ENCODE measurements at places on chromosomes 11 and 22. TPM values are rescaled to one million over a fixed set of nuclear protein-coding genes. Genes with fewer than 3 reads are reported as not detected.
A peak's percentile ranks its signal among the peaks of the same experiment; 100 is the strongest.

NAALAD2 gene
- total RNA-seq = 0.98 TPM

DNA sequence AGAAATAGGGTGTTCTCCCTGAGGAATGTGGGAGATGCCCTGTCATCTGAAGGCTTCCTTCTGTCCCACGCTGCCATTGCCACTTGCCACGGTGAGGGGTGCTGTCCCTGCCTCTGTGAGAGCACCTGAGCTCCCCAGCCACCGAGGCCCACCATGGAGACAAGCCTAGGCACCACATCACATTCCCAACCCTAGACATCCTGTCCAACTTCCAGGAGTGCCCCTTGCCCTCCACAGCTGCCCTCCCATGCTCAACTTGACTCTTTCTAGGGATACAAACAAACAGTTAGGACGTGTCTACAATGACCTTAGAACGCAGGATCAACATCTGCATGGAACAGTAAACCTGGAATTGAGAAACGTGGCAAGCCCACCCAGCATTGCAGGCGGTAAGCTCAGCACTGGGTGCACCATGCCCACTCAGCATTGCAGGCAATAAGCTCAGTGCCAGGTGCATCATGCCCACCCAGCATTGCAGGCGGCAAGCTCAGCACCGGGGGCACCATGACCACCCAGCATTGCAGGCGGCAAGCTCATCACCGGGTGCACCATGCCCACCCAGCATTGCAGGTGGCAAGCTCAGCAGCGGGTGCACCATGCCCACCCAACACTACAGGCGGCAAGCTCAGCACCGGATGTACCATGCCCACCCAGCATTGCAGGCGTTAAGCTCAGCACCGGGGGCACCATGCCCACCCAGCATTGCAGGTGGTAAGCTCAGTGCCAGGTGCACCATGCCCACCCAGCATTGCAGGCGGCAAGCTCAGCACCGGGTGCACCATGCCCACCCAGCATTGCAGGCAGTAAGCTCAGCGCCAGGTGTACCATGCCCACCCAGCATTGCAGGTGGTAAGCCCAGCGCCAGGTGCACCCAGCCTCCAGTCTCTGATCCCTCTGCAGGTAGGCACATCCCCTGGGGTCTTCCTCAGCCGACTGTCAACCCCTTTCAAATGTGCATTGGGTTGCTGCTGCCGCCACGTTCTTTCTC is 1463.9 kb downstream of the TBC1D22A start:
- H3K36me3 ChIP-seq = no peaks in the 10 kb centered on the region
- H3K4me3 ChIP-seq = no peak overlapping the region
- H3K4me1 ChIP-seq = no peaks in the 10 kb centered on the region
- no peak overlapping the region for H3K27ac ChIP-seq
- H3K27me3 ChIP-seq = no peaks in the 10 kb centered on the region

DNA sequence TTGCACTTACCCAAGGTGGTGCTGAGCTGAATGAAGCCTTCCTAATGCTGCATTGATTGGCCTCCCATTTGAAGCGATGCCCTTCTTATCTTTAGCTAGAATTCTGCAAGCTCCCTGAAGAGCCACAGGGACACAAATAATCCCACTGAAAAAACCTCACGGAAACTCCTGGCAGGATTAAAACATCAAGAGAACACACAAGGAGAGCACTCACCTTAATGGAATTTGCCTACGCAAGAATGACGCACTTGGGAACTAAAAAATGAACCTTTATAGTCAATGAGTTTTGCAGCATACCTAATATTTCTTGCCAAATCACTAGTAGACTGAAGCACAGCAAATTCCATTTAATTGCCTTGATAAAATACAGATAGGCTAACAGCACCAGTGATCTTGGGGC is 232.8 kb upstream of the UBASH3B start:
- H3K36me3 ChIP-seq = no peaks in the 10 kb centered on the region
- no peak overlapping the region for H3K27ac ChIP-seq
- no peaks in the 10 kb centered on the region for H3K4me1 ChIP-seq
- H3K4me3 ChIP-seq = no peak overlapping the region
- H3K27me3 ChIP-seq = no peaks in the 10 kb centered on the region

SLC5A4 gene
- total RNA-seq = 2.2 TPM

- no peak for DNase-seq
- H3K4me1 ChIP-seq = no peaks in the 10 kb centered on the region
- no peak overlapping the region for H3K27ac ChIP-seq
- no peaks in the 10 kb centered on the region for H3K27me3 ChIP-seq
Observed at GRCh38 chr11:99773646-99774045, 752.9 kb downstream of the CNTN5 start.

UBQLNL gene
- 0.98 TPM for total RNA-seq

GRCh38 chr11:77409046-77409445 is 64.8 kb downstream of the PAK1 start:
- H3K36me3 ChIP-seq = no peaks in the 10 kb centered on the region
- no peak overlapping the region for H3K4me3 ChIP-seq
- H3K27me3 ChIP-seq = no peaks in the 10 kb centered on the region
- H3K27ac ChIP-seq = no peak overlapping the region

SPDYC gene
- not detected for total RNA-seq

DNA sequence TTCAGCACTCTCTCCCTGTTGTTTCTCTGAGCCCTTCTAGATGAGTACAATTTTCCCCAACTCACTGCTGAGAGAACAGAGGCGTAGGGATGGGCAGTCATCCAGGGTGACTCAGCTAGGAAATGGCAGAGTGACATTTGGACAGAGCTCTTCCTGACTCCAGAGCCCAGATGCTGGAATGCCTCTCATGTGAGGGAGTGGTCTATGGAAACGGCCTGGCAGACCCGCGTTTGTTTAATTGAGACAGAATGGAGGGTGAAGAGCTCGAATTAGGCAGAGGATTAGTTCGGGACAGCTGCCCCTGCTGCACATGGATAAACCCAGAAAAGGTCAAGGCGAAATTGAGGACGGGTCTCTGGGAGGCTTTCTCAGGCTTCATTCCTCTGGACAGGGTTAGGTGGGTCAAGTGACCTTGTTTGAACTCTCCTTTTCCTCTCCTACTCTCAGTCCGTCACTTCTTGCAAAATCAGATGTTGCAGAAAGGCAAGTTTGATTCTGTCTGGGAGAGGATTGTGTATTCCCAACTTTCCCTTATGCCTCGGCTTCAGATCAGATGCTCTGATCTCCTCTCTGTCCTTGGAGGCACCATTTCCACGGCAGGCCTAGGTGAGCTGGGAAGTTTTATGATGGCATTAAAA is 7.6 kb upstream of the LMO2 start:
- no peak for DNase-seq
- peaks cover 54% of the 10 kb centered on the region for H3K4me1 ChIP-seq
- H3K27ac ChIP-seq = peak overlapping the region; percentile 74
- H3K4me3 ChIP-seq = peak overlapping the region; percentile 12

LMNTD2 gene
- 1.7 TPM for total RNA-seq

GRCh38 chr11:110286298-110287040 is 9.9 kb downstream of the RDX start:
- H3K27me3 ChIP-seq = no peaks in the 10 kb centered on the region
- no peaks in the 10 kb centered on the region for H3K36me3 ChIP-seq
- peaks cover 39% of the 10 kb centered on the region for H3K4me1 ChIP-seq
- no peak for DNase-seq
- no peak overlapping the region for H3K27ac ChIP-seq

DNA sequence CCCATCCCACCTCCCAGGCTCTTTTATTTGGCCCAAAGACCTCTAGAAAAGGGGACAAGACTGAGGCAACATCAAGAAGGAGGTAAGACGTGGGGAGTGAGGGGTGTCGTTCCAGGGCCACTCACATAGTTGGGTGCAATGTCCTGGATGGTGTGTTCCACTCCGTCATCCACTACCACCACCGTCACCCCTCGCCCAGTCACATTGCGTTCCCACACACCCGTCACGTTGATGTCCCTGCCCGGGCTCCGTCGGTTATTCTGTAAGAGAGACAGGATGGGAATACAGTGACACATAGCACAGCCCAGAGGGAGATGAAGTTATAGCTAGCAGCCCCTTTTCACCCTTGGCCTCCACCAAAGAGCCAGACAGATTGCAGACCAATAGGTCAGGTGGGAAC is 3.8 kb downstream of the PCSK7 start:
- H3K27me3 ChIP-seq = no peaks in the 10 kb centered on the region
- no peak overlapping the region for H3K4me3 ChIP-seq
- no peak overlapping the region for H3K27ac ChIP-seq
- H3K4me1 ChIP-seq = peaks cover 27% of the 10 kb centered on the region

DNA sequence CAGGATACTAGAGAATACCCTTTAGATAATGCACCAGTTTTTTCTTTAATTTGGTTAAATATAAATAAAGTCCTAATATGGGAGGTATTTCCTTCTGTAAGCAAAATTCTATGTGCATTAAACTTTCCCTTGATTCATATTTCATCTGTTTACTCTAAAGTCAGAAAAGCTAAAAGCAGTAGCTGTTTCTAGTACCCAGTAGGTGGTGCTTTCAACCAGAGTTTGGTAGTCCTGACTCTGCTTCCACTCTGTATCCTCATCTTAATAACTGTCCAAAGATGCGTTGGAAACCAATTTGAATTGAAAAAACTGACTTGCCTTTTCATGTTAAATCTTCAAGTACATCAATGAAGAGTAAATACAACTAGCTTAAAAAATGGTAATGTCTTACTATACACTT is 1065.2 kb downstream of the JRKL start:
- H3K27me3 ChIP-seq = no peaks in the 10 kb centered on the region
- no peaks in the 10 kb centered on the region for H3K36me3 ChIP-seq
- H3K27ac ChIP-seq = no peak overlapping the region
- no peak for DNase-seq
- no peak overlapping the region for H3K4me3 ChIP-seq

GRCh38 chr11:32723332-32723731 is 71.1 kb downstream of the CCDC73 start:
- DNase-seq = no peak
- no peaks in the 10 kb centered on the region for H3K4me1 ChIP-seq
- H3K27ac ChIP-seq = no peak overlapping the region
- H3K27me3 ChIP-seq = no peaks in the 10 kb centered on the region
- H3K4me3 ChIP-seq = no peak overlapping the region
- no peaks in the 10 kb centered on the region for H3K36me3 ChIP-seq

P4HA3 gene
- 1.7 TPM for total RNA-seq

- DNase-seq = no peak
- no peaks in the 10 kb centered on the region for H3K36me3 ChIP-seq
- no peak overlapping the region for H3K27ac ChIP-seq
- H3K27me3 ChIP-seq = no peaks in the 10 kb centered on the region
- H3K4me1 ChIP-seq = no peaks in the 10 kb centered on the region
Observed at GRCh38 chr11:63783925-63784592, 15.5 kb upstream of the ZFTA start.

BACE1 gene
- total RNA-seq = 25.8 TPM

DNA sequence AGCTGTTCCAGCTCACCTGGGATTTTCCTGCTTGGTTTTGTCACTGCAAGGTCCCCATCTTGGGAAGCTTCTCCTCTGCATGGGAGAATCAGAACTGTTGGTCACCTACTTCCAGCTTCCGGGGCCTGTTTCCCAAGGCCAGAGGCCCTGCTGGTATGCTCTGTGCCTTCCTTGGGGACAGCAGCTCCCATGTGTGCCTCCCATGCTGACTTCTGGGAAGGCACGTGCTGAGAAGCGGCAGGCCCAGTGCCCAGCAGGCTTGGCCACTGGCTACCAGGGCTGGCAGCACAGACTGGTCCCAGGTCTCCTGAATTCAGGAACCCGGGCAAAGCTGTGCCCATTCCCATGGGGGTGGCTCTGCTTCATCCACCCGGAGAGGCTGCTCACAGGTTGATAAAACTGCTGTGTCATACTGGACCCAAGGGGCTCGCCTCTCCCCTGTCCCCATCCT is 33.8 kb downstream of the MYEOV start:
- peak; percentile 56 for DNase-seq
- H3K36me3 ChIP-seq = no peaks in the 10 kb centered on the region
- H3K4me3 ChIP-seq = no peak overlapping the region
- H3K27ac ChIP-seq = no peak overlapping the region
- H3K27me3 ChIP-seq = no peaks in the 10 kb centered on the region

DNA sequence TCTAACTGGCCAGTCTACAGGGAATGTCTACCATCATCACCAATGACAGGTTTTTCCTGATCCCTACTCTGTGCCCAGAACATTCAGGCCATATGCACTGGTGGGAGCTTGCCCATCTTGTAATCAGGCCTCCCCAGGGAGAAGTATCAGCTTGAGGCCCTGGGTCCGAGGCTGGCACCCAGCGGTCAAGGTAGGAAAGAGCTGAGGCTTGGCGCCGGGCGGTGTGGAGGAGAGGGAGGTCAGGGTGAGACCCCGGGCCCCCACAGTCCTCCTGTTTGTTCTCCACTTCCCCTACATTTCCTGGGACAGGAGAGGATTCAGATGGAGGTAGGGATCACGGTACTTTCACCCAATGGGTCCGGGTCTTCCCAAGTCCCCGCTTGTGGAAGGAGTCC is 15.5 kb downstream of the TSKU start:
- H3K27me3 ChIP-seq = no peaks in the 10 kb centered on the region
- peak; percentile 93 for DNase-seq
- H3K4me3 ChIP-seq = peak overlapping the region; percentile 27
- H3K4me1 ChIP-seq = peaks cover 99% of the 10 kb centered on the region
- peak overlapping the region; percentile 84 for H3K27ac ChIP-seq
- H3K36me3 ChIP-seq = no peaks in the 10 kb centered on the region

All from vagina (tissue), 2 donors.